T-cell (primary cell): ENCODE measurements at places on chromosomes 11 and 22. TPM values are rescaled to one million over a fixed set of nuclear protein-coding genes. Genes with fewer than 3 reads are reported as not detected.

MS4A3 gene
- total RNA-seq, result not detected

PIK3C2A gene
- total RNA-seq, result 27.8 TPM

RBFOX2 gene
- 1.5 TPM for total RNA-seq

RBMXL2 gene
- total RNA-seq, result not detected

MMP3 gene
- not detected for total RNA-seq

MGAT3 gene
- 0.65 TPM for total RNA-seq

PTPMT1 gene
- total RNA-seq, result 25.3 TPM

E2F8 gene
- 0.12 TPM for total RNA-seq

NXF1 gene
- total RNA-seq, result 298 TPM

- H3K4me3 ChIP-seq, result no peak overlapping the region
- H3K36me3 ChIP-seq, result no peaks in the 10 kb centered on the region
- DNase-seq, result no peak
- no peaks in the 10 kb centered on the region for H3K27me3 ChIP-seq
- H3K27ac ChIP-seq, result no peak overlapping the region
- H3K4me1 ChIP-seq, result no peaks in the 10 kb centered on the region
Observed at GRCh38 chr11:94941131-94941530, 32.2 kb downstream of the CWC15 start.

GRCh38 chr22:16915701-16916100 lies 90.5 kb upstream of the XKR3 start:
- no peaks in the 10 kb centered on the region for H3K4me1 ChIP-seq
- DNase-seq, result no peak
- no peaks in the 10 kb centered on the region for H3K36me3 ChIP-seq
- no peak overlapping the region for H3K4me3 ChIP-seq

DNA sequence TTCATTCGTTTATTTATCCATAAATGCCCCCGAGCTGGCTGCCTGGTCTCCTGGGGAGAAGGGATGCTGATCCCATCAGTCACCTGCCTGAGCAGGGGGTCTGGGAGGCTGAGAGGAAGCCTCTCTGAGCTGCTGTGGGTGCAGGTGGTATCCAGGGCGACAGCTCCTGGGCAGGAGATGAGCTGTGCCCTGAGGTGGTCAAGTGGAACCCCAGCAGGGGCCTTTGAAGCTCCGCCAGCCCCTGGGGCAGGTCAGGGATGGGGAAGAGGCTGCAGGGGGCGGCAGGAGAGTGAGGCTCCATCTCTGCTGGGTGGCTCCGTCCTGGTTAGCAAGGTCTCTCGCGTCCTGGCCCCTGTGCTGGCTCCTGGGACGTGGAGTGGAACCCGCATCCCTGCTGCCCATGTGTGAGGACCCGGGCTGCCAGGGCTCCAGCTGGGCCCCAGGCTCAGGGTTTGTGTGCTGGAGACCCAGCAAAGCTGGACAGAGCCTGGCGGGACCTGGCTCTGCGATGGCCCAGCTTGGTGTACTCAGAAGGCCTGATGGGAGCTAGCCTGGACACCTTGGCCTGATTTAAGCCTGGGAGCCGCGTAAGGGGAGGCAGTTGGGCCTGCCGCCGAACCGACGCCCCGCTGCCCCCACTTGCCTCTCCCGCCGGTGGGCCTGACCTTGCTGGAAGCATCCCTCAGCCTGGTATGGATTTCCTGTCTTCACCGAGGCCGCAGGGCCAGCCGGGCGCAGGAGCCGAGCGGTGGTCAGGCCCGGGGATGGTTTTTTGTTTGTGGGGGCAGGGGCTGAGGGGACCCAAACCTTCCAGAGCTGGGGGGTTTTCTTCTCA lies 44.5 kb downstream of the RTN4R start:
- peaks cover 19% of the 10 kb centered on the region for H3K27me3 ChIP-seq
- H3K4me1 ChIP-seq, result no peaks in the 10 kb centered on the region
- no peak for DNase-seq
- no peaks in the 10 kb centered on the region for H3K36me3 ChIP-seq
- H3K27ac ChIP-seq, result no peak overlapping the region

- no peak overlapping the region for H3K27ac ChIP-seq
- no peaks in the 10 kb centered on the region for H3K4me1 ChIP-seq
- DNase-seq, result no peak
Observed at GRCh38 chr11:73314117-73314961, 6.3 kb downstream of the ARHGEF17 start.
